Stimulated activated CD8-positive, alpha-beta memory T cell treated with anti-CD3 and anti-CD28 coated beads, Interleukin-7, amount 100 ng/mL, for 1 hour (primary cell): ENCODE measurements at places on chromosomes 11 and 22.
A peak's percentile ranks its signal among the peaks of the same experiment; 100 is the strongest.

DNA sequence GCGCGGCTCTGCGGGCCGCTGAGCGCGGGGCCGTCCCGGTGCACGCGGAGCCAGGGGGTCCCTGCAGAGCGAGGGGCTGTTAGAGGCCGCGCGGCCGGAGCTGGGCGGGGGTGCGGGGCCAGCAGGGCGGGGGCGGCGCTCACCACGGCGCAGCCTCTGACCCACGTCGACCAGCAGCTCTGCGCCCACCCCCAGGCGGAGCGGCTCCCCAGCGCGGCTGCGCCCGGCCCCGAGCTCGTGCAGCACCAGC lies 385 bp upstream of the SCO2 start:
- DNase-seq: no peak

DNA sequence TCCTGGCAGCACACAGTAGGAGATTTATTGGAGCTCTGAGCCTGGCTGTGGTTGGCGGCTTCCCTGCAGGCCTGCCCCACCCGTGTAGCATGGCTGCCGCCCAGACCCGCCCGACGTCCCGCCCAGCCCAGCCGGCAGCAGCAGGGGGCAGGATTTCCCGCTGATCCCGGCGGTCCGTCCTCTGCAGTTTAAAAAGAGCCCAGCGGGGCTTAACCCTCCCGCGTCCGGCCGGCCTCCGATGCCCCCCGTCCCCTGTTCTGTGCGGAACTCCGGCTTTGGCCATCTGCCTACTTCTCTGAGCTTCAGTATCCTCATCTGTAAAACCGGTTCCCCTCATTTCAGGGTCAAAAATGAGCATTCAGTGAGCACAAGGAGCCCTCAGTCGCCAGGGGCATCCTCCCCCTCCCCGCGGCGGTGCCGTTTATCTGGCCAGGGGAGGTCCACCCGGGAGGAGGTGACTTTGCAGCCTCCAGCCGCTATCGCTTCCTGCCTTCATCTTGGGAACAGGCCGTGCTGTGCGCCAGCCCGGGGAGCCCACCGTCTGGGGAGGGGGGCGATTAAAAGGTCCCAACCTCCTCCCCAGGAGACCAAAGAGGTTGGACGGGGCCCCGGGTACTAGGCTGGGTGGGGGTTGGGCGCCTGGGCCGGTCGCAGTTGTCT lies at the start of gene GAS2L1:
Gene GAS2L1 (plus strand): TSS at position 476 of the 660 bp plus-strand sequence. CDS start 1,456 bp downstream, outside the sequence.
- DNase-seq: no peak

GRCh38 chr22:42060489-42060888 lies 10.1 kb downstream of the NAGA start:
- no peak for DNase-seq

- DNase-seq: no peak
Observed at GRCh38 chr11:62921573-62922188, 518 bp upstream of the CHRM1 start.

GRCh38 chr11:36162883-36163434 lies 126.3 kb downstream of the COMMD9 start:
- DNase-seq: no peak

- DNase-seq: no peak
Observed at GRCh38 chr11:126339863-126340434, 15.5 kb upstream of the ST3GAL4 start.

- no peak for DNase-seq
Observed at GRCh38 chr11:35919244-35919643, 24.6 kb upstream of the LDLRAD3 start.

DNA sequence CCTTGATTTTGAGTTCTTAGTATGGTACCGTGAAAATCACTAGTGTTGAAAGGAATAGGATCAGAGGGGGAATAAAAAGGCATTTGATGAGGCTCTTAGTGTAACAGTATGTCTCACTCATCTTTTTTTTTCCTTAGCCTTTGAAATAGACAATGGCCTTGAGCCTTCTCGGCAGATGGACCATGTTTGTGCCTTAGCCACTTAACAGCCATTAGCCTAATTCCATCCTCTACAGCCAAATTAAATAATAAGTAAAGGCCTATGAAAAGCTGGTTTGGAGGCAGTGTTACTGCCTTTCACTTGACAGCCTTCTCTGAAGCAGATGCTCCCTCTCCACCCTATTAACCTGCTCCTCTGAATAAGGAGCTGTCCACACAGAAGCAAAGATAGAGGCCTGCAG lies 580.7 kb downstream of the NTM start:
- no peak for DNase-seq

GRCh38 chr11:33996498-33997454 lies 54.8 kb upstream of the CAPRIN1 start:
- peak; percentile 52 for DNase-seq

- DNase-seq: no peak
Observed at GRCh38 chr22:30828187-30829155, 133.8 kb downstream of the OSBP2 start.

DNA sequence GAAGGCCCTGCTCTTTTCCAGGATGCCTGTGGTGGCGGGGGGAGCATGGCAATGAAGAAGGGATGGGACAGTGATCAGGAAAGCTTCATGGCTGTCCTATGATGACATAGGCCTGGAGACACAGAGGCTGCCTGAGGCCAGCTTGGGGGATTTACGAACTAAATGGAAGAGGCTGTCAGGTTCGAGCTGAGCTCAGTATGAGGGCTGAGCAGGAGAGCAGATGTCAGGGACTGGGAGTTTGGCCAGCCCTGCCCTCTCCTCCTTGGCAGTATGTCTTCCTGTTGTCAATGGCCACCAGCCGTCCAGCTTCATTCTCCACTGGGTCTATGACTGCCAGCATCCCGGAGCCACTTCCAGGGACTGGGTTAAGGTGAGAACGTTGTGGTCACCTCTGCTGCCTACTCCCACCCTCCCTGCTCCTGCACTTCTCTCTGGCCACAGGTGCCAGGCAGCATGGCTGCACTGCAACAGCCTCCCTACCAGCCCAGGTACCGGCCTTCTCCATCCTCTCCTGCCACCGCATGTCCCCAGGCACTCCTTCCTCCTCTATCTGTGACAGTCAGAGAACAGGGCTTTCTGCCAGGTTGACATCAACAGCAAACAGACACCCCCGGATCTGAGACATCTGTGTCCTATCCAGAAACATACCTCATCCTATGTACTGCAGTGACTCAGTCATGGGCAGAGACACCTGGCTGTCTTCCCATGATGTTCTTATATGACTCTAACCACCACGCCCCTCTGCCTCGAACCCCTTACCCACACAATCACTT lies 75.1 kb downstream of the KIRREL3 start:
- no peak for DNase-seq

DNA sequence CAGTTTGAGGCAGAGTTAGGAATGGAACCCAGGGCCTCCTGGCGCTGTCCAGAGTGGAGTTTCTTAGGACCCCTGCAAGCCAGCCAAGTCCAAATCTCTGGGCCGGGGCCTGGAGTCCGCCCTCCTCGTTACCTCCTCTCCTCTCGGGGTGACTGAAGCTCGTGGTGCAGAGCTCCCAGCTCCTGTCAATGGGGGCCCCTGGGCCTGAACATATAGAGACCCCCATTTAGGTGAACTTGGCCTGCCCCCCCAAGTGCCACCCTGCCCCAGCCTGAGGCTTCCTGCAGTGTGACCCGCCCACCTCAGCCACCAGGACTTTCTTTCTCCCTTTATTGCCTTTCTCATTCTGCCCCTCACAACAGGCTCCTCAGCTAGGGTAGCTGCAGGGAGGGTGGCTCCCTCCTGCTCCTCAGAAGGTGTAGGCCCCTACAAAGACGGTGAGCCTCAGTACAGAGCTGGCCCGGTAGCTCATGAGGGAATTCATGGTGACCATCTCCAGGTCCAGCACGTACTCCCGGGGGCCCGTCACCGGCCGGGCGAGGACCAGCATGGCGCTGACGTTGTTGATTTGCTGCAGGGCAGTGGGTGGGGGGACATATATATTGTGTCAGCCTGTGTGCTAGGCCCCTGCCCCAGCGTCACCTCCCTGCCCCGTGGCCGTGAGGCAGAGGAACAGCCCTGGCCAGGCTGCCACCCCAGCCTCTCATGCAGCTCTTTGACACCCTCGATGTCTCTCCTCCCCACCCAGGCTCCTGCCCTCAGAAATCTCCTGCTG lies 5.9 kb downstream of the EFEMP2 start:
- DNase-seq: no peak

GRCh38 chr11:63858628-63859550 lies 20.0 kb downstream of the MARK2 start:
- no peak for DNase-seq

- DNase-seq: no peak
Observed at GRCh38 chr11:2687782-2688191, 12.0 kb downstream of the KCNQ1OT1 start.

- no peak for DNase-seq
Observed at GRCh38 chr11:112355726-112356125, 95.1 kb upstream of the PLET1 start.

DNA sequence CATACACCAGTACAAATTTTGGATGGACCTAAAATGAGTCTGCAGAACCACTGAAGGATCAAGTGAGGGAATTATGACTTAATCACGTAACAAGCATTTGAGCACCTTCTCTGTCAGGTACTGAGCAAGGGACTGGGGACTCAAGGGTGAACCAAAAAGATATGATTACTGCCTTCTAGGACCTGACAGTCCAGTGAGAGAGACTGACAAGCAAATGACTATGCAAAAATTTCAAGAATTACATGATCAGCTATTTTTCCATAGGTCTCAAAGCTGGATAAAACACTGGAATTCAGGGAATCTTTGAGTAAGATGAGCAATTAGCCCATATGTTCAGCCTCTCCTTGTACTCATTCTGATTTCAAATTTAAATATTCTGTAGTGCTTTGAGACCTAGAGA lies 5.2 kb upstream of the STT3A start:
- no peak for DNase-seq

DNA sequence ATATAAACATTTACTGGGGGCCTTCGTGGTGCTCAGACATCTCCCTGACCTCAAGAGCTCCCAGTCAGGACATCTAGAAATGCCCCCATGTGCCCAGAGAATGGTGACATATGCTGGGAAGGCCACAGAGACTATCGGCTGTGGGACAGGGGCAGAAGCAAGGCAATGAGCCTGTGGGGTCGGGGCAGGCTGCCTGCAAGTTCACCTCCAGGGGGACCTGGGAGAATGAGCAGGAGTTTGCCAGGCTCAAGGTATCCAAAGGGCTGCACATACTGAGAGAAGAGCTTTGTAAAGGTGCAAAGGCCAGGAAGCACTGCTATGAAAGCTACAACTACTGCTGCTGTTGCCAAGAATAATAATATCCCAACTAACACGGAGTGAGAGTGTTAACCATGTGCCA lies 233.9 kb downstream of the TENM4 start:
- DNase-seq: no peak

DNA sequence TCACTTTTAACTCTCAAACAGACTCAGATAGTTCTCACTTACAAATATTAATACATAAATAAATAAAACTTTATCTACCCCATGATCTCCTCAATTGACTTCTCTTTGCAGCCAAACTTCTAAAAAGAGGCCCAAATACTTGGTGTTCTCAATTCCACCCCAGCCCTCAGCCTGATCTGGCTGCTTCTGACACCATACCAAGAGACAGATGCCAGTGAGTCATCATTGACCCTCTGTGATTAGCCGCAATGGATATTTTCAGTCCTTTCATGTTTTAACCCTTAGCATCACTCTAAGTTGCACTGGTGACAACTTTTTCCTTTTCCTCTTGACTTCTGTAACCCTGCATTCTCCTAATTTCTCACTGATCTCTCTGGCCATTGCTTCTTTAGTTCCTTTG lies 184.1 kb upstream of the ARHGAP20 start:
- no peak for DNase-seq

- no peak for DNase-seq
Observed at GRCh38 chr22:49608228-49608627, 219.4 kb downstream of the BRD1 start.

GRCh38 chr11:9250139-9250582 lies 15.0 kb downstream of the DENND5A start:
- DNase-seq: no peak

DNA sequence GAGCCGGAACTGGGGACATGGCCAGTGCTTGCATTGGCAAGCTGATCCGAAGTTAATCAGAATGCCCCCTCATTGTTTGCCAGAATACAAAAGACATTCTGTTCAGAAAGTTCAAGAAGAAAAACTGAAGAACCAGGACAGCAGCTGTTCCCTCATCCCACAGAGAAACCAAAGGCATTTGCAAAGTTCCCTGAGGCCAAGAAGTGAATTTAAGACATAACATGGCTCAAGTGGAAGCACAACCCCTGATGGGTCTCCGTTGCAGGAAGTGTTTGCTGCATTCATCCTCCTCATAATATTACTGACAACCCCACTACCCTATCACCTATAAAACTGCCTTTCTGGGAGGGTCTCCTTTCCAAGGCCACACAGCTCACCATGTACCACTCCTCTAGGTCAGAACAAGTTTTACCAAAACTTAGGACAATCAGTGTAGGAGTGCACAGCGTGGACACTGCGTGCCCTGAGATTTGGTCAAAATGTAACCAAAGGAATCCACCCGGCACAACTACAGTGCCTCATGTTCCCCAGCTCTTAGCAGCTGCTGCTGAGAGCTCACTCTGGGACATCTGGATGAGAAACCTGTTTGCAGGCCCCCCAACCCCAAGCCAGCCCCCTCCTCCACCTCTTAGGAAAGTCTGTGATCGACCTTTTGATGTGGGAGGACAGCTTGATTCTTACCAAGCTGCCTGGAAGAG lies 101.6 kb upstream of the AKIP1 start:
- no peak for DNase-seq

DNA sequence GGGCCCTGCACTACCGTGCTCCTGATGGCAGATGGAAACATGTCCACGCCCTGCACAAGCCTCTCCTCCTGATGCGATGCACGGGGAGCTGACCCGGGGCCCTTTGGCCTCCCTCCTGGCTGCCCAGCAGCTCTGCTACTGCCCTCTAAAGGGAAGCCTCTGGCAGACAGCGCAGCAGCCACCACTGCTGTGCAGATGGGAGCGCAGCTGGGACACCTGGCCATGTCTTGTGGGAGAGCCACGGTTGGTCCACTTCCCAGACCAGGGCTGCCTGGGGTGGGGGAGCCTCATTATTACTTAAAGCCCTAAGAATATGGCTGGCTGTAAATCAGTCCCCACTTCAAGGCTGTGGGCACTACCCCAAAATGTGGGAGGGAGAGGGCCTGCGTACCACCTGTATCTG lies 38.3 kb downstream of the TBX1 start:
- DNase-seq: no peak

DNA sequence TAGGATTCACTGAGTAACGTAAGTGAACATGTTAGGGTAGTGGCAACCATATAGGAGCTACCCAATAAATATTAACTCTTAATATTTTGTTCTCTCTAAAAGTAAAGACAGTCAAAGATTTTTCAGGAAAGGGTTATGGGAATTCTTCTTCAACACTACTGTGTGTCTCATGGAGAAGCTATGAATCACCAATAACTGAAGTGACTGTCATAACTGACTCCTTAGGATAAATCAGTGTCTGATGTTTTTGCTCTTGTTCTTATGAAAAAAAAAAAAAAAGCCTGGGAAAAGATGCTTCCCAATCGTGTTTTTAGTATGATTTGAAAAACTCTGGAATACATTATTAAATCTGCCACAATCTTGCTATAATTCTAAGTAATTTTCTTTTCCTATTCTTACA lies 111.2 kb upstream of the CEP126 start:
- DNase-seq: no peak

- DNase-seq: no peak
Observed at GRCh38 chr22:31569126-31569525, 72.8 kb downstream of the SFI1 start.
